Stimulated activated CD4-positive, alpha-beta T cell treated with anti-CD3 and anti-CD28 coated beads, Interleukin-12 subunit alpha, Interleukin-12 subunit beta, amount 100 ng/mL, for 24 hours (primary cell): ENCODE measurements at places on chromosomes 7 and 10.

GRCh38 chr10:61337741-61338140, 115.4 kb downstream of the TMEM26 start:
- DNase-seq: no peak

DNA sequence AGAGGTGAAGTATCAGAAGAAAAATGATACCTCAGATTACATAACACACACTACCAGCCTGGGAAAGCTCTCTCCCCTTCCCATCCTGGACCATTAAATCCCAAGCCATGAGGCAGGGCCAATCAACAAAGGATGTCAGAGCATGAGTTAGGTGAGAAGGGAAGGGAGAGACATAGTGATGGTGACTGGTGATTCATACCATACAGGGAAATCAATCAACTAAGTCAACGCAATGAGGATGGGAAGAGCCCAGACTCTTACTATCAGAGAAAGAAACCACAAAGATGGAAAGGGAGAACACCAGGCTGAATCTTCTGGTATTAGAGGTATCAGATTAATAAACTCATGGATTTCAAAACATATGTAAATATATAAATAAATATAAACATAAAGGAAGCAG, 185.4 kb downstream of the KMT2E start:
- DNase-seq: no peak

GRCh38 chr10:59465088-59465487, 102.7 kb upstream of the FAM13C start:
- DNase-seq: no peak

- DNase-seq: no peak
These were observed 53.6 kb upstream of the AGR3 start for GRCh38 chr7:16935341-16935735.

DNA sequence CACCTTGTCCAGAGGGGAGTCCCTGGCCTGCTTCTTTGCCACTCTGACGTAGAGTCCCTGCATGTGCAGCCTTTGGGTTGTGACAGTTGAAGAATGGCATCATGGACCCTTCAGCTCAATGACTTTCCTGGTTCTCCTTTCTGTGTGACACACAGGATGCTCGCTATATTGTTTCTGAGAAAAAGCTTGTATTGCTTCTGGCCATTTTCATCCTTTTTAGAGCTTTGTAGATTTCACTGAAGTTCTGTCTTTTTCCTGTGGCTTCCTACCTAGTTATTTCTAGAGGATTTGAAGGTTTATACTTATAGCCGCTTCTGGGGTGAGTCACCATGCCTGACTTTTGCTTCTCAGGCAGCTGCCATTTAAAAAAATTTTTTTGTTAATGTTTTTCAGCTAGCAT, 27.0 kb downstream of the SND1 start:
- no peak for DNase-seq

DNA sequence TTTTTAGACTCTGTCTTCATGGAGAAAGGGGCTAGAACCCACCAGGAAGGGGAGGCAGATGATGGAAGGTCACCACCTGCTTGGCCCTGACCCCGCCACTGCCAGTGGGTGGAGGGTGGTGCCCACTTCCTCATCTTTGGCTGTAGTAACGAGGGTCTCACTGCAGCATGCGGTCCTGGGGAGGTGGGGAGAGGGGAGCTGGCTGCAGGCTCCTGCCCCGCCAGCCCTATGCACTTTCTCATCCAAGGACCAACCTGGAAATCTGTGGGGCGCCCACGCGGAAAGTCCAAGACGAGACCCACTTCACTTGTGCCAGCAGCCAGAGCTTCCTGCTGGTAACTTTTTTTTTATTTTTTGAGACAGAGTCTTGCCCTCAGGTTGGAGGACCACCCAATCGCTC, 101.0 kb downstream of the CUX1 start:
- DNase-seq: no peak
